COR-L47 (cell line): ENCODE measurements at places on chromosomes 16 and 17.

DNA sequence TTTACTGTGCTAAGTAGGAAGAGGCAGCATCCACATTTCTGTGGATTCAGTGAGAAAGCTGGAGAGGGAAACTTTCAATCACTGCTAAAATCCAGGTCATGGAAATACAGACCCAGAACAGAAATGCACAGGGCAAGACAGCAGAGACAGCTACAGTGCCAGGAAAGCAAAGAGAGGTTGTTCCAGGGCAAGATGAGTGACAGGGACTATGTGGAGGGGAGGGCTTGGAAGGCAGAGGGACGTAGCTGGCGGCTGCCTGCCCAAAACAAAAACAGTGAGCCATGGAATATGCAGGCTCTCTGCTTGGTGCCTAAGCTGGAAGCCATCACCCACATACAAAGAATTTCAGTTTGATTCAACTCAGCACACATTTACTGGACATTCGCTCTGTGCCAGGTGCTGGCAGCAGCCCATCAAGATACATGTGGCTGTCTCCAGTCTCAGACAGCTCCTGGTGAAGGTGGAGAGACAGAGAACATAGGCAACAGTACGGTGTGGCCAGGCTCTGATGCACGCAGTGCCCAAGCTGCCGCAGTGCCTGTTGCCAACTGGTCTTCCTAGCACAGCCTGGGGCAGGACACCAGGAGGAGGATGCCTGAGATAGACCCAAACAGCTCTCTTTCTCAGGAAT, 88.7 kb downstream of the AIPL1 start:
- no peak for DNase-seq

DNA sequence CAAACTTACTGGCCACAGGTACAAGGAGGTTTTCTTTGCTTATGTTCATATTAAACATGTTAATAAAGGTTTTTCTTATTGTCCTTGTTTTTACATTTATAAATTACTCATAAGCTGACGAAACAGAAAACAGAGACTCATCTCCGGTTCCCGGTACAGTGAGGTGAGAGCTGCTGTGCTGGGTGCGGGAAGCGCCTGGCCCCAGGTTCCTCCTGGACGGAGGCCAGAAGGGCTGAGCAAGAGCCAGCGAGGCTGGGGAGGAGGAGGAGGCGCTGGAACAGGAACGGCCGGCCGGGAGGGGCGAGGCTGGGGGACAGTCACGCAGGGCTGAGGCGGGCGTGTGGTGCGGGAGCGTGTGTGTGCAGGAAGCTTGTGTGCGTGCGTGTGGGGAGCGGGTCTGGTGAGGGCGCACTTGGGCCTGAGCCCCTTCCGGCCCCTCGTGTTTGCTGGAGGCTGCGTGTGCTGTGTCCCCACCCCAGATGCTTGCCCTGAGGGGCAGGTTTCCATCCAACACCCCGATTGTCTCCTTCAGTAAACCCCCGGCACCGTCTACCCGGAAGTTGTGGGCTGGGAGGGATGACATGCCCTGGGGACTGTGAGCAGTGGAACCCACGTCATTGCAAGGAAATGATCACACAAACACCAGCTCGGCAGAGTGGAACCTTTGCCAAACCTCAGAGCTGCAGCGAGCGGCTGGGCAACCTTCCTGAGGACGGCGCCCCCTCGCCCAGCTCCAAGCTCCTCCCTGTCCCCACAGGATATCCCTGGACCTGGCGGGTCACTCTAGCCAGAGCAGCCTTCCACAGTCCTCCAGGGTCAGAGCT, 19.5 kb downstream of the CD7 start:
- DNase-seq: peak; percentile 74

DNA sequence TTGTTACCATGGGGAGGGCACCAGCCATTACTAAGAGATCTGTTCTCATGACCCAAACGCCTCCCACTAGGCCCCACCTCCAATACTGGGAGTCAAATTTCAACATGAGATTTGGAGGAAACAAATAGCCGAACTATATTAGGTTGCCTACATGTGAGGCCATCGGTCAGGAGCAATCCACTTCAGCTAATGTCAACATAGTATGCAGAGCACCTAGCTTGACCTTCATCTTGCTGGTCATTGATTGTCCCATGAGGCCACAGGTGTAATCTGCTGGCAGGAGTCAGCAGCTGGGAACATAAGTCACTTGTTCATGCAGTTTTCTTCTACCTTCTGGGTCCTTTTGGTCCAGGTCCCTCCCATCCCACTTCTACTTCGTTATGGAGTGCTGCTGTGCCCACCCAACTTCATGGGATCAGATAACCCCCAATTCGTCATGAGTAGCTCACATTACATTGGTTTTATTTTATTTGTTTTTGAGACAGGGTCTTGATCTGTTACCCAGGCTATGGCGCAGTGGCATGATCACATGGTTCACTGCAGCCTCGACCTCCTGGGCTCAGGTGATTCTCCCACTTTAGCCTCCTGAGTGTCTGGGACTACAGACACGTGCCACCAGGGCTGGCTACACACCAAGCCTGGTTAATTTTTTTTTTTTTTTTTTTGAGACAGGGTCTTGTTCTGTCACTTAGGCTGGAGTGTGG, 5.9 kb upstream of the KPNA2 start:
- no peak for DNase-seq

DNA sequence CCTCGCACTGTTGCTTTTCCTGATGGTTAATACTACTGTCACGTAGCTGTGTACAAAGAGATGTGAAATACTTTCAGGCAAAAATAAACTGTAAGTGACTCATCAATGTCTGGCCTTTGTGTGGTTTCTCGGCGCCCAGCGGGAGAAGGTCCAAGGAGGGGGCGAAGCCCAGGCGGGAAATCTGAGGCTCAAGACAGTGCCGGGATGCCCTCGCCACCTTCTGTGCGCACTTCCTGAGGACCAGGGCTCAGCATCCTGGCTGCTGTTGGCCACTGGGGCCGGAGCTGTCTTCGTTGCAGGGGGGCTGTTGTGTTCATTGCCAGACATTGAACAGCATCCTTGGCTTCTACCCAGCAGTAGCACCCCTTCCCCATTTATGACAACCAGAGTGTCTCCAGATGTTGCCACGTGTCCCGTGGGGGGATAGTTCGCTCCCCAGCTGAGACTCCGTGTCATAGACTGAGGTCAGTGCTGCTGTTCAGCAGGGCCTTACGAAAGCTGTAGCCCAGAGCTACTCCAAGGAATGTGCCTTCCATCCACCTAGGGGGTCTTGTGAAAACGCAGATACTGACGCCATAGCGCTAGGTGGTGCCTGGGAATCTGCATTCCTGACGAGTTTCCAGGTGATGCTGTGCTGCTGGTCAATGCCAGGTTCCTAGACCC, 67.3 kb upstream of the PLCG2 start:
- no peak for DNase-seq

GRCh38 chr17:153851-154250, 16.5 kb downstream of the SCGB1C2 start:
- no peak for DNase-seq

- no peak for DNase-seq
These were observed 27.9 kb upstream of the EFCAB13 start for GRCh38 chr17:47295874-47296255.

DNA sequence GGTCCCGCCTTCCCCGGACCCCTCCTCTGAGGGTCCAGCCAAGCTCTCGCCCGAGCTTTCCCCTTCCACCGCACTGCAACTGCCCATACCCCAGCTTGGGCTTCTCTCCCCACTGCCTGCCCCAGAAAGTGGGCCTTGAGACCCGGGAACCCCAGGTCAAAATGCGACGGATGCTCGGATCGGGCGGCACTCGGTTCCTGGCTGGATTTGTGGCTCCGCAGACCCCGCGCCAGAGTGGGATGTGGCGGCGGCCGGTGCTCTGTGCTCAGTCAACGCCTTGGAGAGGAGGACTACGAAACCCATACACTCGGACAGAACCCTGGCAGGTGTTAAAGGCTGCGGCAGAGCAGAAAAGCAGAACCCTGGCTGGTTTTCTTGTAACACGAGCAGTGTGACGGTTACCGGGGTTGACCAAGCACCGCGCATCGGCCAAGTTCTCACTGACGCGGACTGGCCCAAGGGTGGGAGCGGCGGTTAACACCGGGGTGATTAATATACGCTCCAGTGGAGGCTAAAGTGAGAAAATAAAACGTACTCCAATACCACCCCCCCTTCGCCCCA, 885 bp upstream of the SLFN13 start:
- no peak for DNase-seq

DNA sequence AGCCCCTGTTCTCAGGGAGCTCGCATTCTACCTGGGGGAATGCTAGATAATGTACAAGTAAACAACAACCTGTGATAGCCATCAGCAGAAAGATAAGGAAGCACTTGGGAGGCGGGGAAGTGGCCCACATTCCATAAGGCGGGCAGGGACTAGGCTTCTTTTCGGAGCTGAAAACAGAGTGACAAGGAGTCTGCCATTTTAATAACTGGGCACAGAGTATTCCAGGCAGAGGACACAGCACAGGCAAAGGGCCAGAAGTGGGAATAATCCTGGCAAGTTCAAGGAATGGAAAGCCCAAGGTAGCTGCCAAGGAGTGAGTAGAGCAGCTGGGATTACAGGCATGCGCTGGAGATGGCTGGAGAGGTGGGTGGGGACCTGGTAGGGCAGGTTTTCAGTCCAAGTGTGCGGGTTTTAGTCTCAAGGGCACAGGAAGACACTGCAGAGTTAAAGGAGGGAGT, 24.3 kb downstream of the USP43 start:
- no peak for DNase-seq

DNA sequence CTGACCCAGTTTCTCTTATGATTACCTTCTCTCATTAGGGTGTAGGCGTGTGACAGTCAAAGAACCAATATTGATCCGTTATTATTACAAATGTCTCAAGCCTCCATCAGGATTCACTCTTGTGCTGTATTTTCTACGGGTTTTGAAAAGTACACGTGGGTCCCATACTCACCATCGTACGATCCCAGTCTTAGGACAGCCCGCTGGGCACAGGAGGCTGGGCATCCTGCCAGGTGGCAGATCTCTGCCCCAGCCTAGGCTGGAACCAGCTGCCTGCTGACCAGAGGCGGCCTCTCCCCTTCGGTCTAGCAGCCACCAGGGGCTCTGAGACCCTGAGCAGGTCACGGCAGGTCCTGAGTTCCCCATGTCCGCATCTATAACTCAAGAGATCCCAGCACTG, 2.0 kb upstream of the METRNL start:
- no peak for DNase-seq

- no peak for DNase-seq
These were observed 107.3 kb downstream of the SDK2 start for GRCh38 chr17:73536700-73537605.

DNA sequence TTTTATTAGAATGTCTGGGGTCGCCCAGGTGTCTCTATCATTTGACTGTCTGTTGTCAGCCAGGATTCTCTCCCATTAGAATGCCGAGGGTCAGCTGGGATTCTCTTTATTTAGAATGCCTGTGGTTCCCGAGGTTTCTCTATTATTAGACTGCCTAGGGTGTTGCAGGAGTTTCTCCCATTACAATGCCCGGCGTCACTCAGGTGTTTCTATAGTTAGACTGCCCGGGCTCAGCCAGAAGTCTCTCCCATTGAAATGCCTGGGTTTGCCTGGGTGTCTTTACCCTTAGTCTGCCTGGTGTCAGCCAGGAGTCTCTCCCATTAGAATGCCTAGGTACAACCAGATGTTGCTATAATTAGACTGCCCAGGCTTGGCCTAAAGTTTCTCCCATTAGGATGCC, 2252.0 kb downstream of the TP53TG3F start:
- DNase-seq: no peak

DNA sequence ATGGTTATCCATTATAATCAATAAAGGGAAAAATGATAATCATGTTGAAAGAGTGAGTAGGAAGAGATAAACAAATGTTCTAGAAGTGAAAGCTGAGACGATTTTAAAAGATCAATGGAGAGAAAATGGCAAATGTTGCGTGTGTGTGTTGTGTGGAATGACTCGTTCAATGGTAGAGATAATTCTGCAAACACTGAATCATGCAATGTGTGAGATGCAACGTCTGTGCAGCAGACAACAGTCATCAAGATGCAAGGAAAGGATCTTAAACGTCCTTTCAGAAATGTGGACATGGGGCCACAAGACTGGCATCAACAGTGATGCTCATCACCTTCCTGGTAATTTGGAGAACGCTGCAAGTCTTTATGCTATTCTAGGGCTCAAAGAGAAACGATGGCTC, 124.4 kb downstream of the CDYL2 start:
- no peak for DNase-seq

DNA sequence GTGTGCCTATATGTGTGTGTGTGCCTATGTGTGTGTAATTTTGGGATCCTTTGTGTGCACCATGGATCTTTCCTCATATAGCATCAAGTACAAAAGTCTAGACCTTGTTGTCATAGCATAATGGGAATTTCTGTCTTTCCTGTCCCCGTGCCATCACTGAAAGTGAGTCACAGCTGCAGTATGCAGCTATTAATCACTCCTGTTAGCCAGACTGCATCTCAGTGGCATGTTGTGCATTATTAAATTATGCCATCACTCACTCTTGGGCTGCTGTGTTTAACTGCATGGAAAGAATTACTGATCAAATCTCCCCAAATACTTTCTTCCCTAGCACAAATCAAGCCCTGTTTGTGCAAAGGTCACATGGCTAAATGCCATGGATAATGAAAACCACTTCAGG, 92.4 kb downstream of the CBLN1 start:
- no peak for DNase-seq

DNA sequence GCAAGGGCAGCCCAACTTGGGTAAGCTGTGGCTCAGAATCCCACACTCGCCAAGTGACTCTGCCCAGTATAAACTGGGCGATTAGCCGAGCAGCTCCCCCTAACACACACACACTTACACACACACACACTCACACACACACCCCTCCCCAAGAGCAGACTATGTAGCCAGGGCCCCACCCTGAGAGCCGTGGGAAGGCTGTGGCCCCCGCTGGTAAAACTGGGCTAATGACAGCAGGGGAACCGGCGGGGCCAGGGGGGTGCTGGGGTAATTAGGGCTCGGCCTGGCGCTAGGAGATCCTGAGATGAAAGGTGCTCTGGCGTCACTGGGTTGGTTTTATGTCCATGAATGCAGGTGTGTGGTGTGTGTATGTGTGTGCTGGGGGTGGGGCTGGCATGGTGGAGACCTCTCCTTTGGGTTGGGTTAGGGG, 1.1 kb upstream of the THRA start:
- DNase-seq: no peak

GRCh38 chr16:77723108-77723514, 797 bp downstream of the NUDT7 start:
- DNase-seq: no peak

DNA sequence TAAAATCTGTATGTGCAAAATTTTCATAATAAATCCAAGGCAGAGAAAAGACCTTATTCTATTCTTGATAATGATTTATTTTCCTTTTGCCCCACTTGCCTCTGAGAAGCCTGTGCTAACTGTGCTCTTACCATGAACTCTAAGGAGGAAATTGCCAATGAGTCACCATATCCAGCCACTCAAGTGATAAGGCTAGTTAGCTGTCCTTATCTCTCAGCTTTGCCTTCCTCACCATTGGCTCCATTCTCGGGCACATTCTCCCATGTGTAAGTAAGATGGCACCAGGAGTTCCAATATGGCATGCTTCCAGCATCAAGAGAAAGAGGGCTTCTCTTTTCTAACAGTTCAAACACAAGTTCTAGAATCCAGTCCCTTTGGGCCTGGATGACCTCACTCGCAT, 142.4 kb downstream of the TOX3 start:
- no peak for DNase-seq

DNA sequence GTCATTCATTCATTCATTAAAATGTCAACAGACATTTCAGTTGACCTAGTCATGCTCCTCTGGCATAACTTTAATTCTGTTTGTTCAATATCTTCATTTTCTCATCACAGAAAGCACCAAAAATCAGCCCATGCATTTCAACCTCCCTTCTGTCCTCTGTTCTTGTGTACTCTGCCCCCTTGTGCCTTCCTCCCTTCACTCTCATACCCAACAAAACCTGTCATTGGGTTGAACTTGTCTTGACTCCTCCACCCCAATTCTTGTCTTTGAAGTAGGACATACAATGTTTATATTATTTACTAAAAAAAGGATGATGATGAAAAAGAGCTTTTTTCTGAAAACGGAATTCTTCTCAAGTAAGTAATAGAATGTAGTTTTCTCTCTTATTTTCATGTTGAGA, 43.8 kb downstream of the COX10 start:
- no peak for DNase-seq
